ENCODE measurements at places on chromosomes 4 and X. TPM values are rescaled to one million over a fixed set of nuclear protein-coding genes. Genes with fewer than 3 reads are reported as not detected.

Gene QRFPR
- 0.07 TPM for total RNA-seq

Gene KLKB1
- not detected for total RNA-seq

Gene SLC6A14
- not detected for total RNA-seq

Gene F9
- total RNA-seq, result not detected

Gene FTHL17
- total RNA-seq, result not detected

Gene NPFFR2
- not detected for total RNA-seq

Gene RBMXL3
- total RNA-seq, result not detected

Gene NPNT
- total RNA-seq, result 28.7 TPM

Gene EREG
- not detected for total RNA-seq

Gene CDS1
- not detected for total RNA-seq

Gene ADGRG2
- 0.46 TPM for total RNA-seq
